ENCODE measurements at places on chromosomes 7 and 10. TPM values are rescaled to one million over a fixed set of nuclear protein-coding genes. Genes with fewer than 3 reads are reported as not detected.

Gene PARG
- 30.8 TPM for total RNA-seq

Gene CPVL
- 9.7 TPM for total RNA-seq

Gene PILRA
- total RNA-seq: 1.9 TPM

Gene UMAD1
- 8.2 TPM for total RNA-seq

Gene OR6B1
- total RNA-seq: not detected

Gene PHKG1
- 1.6 TPM for total RNA-seq

Gene ASB15
- not detected for total RNA-seq

Gene BTBD16
- not detected for total RNA-seq

Gene A1CF
- 58.9 TPM for total RNA-seq

Gene POMZP3
- total RNA-seq: 7.2 TPM

Gene NPC1L1
- total RNA-seq: not detected

Gene SFTPA1
- not detected for total RNA-seq

Gene PAX4
- 5.0 TPM for total RNA-seq

Gene TWIST1
- 0.64 TPM for total RNA-seq

Gene FAM25C
- total RNA-seq: not detected

Gene MAGI2
- 1.6 TPM for total RNA-seq

Gene OR13A1
- not detected for total RNA-seq

Gene FRAT2
- 62.7 TPM for total RNA-seq

Gene RPP38
- total RNA-seq: 4.1 TPM

Gene GDI2
- total RNA-seq: 122 TPM

Gene PTPRZ1
- 0.37 TPM for total RNA-seq

Gene CHN2
- total RNA-seq: 16.4 TPM

Gene MACC1
- total RNA-seq: 9.8 TPM

Gene ASAH2
- total RNA-seq: 0.40 TPM

Gene ENO4
- not detected for total RNA-seq

Gene ANKRD7
- 1.4 TPM for total RNA-seq

Gene CDH23
- total RNA-seq: 3.5 TPM

Gene SPDYE6
- not detected for total RNA-seq

Gene TMEM140
- total RNA-seq: 36.3 TPM

Gene HPS1
- 160 TPM for total RNA-seq

Gene SAP25
- 2.7 TPM for total RNA-seq

Gene PNLIPRP1
- not detected for total RNA-seq

Gene CHAT
- total RNA-seq: not detected
